ENCODE measurements at places on chromosomes 3 and 15. TPM values are rescaled to one million over a fixed set of nuclear protein-coding genes. Genes with fewer than 3 reads are reported as not detected.

DNA sequence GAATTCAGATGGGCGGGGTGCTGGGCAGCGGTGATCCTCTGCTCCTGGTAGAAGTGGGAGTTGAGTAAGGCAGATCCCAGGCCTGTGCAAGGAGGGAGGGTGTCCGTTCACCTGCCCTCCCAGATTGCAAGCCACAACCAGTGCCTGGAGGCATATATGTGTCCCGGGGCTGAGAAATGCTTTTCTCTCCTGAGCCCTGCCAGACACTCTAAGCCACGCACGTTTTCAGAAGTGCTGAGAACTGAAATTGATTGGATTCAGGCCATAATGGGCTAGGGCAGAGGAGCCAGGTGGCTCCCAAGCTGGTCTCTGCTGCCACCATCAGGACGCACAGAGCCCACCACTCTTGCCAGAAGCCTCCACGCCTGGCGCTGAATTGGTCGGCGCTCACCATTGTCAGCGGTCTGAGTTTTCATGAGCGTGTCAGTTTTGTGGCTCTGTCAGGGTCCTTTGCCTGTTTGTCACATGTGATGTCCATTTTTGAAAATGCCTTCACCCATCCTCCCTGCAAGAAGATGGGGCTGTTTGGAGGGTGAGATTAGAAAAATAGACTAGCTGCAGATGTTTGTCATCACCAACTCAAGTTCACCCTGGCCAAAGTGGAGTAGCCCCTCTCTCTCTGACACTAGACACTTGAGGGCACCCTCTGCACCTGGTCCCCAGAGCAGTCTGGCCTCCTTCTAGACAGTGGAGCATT, 15.4 kb upstream of the BFSP2 start:
- H3K36me3 ChIP-seq: peaks cover 8% of the 10 kb centered on the region
- H3K27ac ChIP-seq: no peak overlapping the region

GRCh38 chr15:98350276-98350675, 298.1 kb upstream of the IGF1R start:
- no peaks in the 10 kb centered on the region for H3K4me1 ChIP-seq
- no peak for DNase-seq
- no peak overlapping the region for H3K27ac ChIP-seq
- H3K36me3 ChIP-seq: no peaks in the 10 kb centered on the region

DNA sequence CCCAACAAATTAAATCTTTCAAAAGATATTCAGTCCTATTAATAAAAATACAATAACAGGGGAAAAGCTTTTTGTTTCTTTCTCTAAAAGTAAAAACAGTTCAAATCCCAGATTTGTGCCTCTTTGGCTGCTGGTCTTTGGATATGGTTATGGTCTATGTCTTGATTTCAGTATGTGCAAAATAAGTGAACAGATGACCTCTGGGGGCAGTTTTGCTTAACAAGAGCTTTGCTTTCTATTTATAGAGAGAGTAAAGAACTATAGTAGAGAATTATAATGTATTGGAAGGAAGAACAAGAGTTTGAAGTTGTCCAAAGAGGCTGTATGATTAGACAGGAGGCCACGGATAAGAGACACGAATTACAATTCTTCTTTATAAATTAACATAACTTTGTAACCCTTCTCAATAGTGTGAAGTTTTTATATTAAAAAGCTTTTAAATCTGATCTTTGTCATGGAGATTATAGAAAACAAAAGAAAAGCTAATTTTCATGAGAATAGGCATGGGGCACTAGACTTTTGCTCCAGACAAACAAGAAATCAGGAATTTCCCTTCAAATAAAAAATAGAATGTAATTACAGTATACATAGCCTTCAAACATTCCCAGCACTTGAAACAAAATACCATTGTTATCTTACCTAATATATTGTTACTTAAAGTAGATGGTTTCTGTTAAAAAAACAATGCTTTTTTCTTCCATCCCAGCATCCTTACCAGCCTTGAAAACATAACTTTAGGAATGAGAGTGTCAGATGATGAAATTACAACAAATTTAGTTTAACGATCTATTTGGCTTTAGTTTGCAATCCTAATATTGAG, 432.7 kb upstream of the ARHGEF26 start:
- no peaks in the 10 kb centered on the region for H3K36me3 ChIP-seq
- H3K27ac ChIP-seq: no peak overlapping the region
- no peaks in the 10 kb centered on the region for H3K4me1 ChIP-seq

GRCh38 chr3:123110282-123110975, 43.6 kb downstream of the PDIA5 start:
- H3K4me3 ChIP-seq: no peak overlapping the region
- no peaks in the 10 kb centered on the region for H3K27me3 ChIP-seq
- H3K27ac ChIP-seq: no peak overlapping the region
- peaks cover under 1% of the 10 kb centered on the region for H3K4me1 ChIP-seq

DNA sequence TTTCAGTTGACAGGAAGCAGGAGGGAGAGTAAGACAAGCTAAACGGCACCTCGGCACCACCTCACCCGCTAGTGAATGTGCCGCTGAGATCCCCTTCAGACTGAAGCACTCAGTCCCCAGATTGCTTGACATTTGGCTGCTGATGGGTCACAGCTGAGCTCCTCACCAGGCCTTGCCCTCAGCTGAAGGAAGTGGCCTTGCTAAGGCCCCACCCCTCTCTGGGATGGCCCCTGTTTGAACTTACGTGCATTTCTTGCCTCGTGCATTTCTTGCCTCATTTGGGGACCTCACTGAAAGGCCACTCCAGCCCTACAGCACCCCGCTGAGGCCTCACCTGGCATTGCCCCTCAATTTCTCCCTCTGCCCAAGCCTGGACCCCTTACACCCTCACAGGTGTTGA, 39.8 kb downstream of the EOGT start:
- peaks cover 11% of the 10 kb centered on the region for H3K27me3 ChIP-seq
- H3K4me3 ChIP-seq: no peak overlapping the region
- H3K4me1 ChIP-seq: no peaks in the 10 kb centered on the region
- H3K36me3 ChIP-seq: peaks cover 23% of the 10 kb centered on the region
- no peak for DNase-seq

- H3K36me3 ChIP-seq: no peaks in the 10 kb centered on the region
- H3K27ac ChIP-seq: no peak overlapping the region
- no peaks in the 10 kb centered on the region for H3K4me1 ChIP-seq
- DNase-seq: no peak
- H3K27me3 ChIP-seq: no peaks in the 10 kb centered on the region
Observed at GRCh38 chr3:181432992-181433391, 278.7 kb upstream of the SOX2 start.

DNA sequence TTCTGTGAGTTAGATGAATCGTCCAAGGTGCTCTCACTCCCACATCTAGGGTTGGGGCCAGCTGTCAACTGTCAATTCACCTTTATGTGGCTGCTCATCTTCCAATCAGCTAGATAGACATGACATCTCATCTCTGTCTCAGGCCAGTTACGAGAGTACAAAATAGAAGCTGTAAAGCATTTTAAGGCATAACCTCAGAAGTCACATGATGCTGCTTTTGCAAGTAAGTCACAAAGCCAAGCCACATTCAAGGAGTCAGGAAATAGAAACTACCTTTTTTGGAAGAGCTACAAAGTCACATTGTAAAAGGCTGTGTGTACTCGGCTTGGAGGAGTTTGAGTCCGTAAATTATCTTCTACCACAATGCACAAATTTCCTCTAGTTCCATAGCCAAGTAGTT, 5.1 kb upstream of the CCR1 start:
- no peak for DNase-seq
- H3K36me3 ChIP-seq: no peaks in the 10 kb centered on the region
- peaks cover 34% of the 10 kb centered on the region for H3K4me1 ChIP-seq
- H3K27me3 ChIP-seq: no peaks in the 10 kb centered on the region

DNA sequence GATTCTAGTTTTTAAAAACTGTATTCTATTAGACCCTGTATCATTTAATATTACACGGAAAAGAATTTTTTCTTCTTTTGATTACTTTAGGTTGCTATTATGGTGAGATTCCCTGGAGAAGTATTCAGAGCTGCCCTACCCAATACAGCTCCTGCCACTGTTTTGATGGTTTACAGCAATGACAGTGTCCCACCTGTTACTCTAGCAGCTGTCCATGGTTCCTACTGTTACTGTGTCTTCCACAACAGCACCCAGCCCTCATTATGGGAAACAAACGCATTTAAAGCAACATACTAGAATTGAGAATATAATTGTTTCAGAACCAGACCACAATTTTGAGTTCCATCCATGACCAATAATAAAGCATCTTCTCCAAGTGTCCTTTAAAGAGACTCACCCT, 450.7 kb downstream of the SHQ1 start:
- DNase-seq: no peak
- H3K4me1 ChIP-seq: peaks cover 16% of the 10 kb centered on the region
- H3K27ac ChIP-seq: no peak overlapping the region

- H3K27ac ChIP-seq: no peak overlapping the region
- H3K4me1 ChIP-seq: no peaks in the 10 kb centered on the region
- H3K36me3 ChIP-seq: no peaks in the 10 kb centered on the region
Observed at GRCh38 chr15:78837543-78837942, 26.3 kb upstream of the ADAMTS7 start.

DNA sequence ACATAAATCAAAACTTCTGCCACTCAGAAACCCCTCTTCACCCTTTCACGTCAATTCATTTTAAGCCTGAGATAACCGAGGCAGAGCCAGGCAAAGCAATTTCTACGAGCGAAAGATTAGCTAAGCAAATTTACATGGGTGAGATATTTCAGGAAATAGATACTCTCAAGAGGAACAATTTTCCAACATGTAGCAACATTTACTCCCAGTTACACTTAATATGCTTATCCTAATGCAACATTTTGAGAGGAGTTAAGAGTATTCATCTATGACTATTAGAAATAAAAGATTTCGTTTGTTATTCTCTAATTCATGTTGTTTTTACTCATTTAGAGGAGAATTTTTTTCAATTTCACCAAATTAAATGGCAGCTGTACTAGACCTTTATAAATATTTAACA, 837 bp downstream of the TMC3 start:
- H3K27me3 ChIP-seq: no peaks in the 10 kb centered on the region
- no peak overlapping the region for H3K4me3 ChIP-seq
- H3K36me3 ChIP-seq: no peaks in the 10 kb centered on the region

DNA sequence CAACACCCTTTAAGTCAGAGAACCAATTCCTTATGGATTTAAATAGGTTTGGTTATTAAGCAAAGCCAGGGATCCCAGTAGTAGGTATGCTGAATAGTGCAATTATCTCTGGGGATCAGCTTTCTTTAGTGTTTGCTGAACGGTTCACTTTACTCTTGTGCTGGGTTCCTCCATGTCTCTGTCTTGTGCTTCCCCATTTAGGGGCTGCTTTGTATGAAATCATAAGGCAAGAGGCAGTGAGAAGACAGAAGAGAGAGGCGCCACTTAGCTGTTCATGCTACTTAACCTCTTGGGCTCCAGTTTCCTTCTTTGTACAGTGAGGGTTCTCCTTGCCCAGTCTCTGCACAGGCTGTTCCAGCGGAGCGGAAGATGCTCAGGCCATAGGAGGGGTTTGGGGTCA, 3.5 kb downstream of the ST6GAL1 start:
- H3K27me3 ChIP-seq: peaks cover 19% of the 10 kb centered on the region
- H3K4me3 ChIP-seq: no peak overlapping the region
- no peak for DNase-seq
- no peak overlapping the region for H3K27ac ChIP-seq

- peak; percentile 53 for DNase-seq
- no peaks in the 10 kb centered on the region for H3K27me3 ChIP-seq
- H3K4me1 ChIP-seq: peaks cover 20% of the 10 kb centered on the region
Observed at GRCh38 chr15:88621789-88622604, 857 bp downstream of the AEN start.

- H3K36me3 ChIP-seq: no peaks in the 10 kb centered on the region
- H3K4me1 ChIP-seq: no peaks in the 10 kb centered on the region
- H3K4me3 ChIP-seq: no peak overlapping the region
- H3K27ac ChIP-seq: no peak overlapping the region
Observed at GRCh38 chr3:127929818-127930413, 14.9 kb downstream of the KBTBD12 start.

Gene SLC25A36
- 34.2 TPM for total RNA-seq

Gene OR5K2
- not detected for total RNA-seq

Gene GRM2
- not detected for total RNA-seq

Gene ALDH1A3
- total RNA-seq: 1.9 TPM

Measured in SJSA1 (cell line).